ELR (cell line): ENCODE measurements at places on chromosomes 1 and 21.

DNA sequence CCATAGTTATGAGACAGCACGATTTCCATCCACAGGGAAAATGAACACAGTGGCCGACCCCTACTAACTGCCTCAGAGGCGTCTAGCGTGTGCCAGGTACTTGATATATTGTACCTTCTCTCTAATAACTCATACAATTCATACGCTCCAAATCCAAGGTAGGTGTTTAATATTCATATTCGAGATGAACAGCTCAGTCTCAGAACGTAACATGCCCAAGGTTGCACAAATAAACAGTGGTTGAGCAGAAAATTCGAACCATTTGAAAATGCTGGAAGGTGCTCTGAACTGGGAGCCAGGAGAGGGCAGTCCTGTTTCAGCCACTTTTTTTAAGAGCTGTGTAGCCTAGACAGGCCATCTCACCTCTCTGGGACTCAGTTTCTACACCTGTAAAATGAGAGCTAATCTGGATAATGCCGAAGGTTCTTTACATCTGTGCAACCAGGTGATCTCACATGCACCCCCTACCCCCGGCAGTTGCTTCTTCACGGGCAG is 7.9 kb downstream of the SLC45A3 start:
- DNase-seq: no peak

DNA sequence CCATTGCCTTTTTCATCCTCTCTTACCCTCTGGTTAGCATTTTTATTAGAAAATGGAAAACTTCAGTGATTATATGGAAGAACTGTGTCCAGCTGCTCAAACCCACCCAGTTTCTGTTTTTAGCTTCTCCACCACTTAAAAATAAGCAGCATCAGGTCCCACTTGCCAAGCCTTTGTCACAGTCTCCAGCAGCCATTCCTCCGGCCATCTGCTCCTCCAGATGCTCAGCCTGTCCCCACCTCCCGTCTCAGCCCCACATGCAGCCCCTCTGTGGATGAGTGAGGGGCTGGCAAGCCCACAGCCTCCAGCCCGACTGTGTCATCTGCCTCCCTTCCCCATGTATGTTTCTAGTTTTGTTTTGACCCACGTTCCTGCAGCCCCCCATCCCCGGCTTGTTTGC is 289.7 kb downstream of the HHAT start:
- no peak for DNase-seq

DNA sequence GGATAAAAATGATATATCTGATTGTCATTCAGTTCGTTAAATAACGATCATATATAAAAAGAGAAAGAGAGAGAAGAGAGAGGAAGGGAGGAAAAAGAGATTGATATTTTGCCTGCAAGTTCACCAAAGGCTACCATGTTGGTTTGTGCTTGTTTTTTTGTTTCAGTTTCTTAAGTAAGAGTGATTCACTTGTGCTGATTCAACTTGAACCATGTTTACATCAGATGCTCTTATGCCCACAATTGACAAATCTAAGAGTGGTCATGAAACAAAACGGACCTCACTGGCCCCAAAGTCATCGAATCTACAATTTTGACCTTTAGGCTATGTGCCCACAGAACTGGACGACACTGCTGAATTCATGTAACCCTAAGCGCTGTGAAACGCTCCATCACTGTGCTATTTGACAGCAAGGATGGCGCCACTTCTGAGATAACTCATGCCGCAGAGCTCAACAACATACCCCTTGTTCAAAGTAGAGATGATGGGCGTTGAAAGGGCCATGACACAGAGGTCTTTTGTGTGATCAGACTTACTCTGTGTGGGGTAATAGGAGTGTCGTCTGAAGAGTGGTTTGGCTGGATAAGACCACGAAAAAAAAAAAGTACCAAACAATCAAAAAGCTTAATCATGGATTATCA is 481.4 kb downstream of the SETD4 start:
- peak; percentile 50 for DNase-seq

GRCh38 chr1:109802901-109803561 is 39.3 kb upstream of the EPS8L3 start:
- no peak for DNase-seq

DNA sequence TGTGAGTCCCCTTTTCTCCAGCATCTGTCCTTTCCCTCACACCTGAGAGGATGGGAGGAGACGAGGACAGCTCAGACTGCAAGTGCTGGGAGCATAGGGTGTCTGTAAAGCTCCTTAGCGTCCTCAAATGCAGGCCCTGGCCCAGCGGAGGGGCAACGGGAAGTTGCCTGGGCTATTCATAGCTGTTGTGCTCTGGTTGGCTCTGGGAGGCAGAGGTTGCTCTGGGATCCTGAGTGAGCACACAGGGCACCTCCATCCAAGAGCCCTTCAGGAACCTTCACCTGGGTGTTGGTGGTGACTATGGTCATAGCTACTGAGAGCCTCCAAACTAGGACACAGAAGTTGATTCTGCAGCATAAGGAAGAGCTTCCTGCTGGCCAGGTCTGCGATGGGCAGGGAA is 2.6 kb downstream of the PADI1 start:
- no peak for DNase-seq

DNA sequence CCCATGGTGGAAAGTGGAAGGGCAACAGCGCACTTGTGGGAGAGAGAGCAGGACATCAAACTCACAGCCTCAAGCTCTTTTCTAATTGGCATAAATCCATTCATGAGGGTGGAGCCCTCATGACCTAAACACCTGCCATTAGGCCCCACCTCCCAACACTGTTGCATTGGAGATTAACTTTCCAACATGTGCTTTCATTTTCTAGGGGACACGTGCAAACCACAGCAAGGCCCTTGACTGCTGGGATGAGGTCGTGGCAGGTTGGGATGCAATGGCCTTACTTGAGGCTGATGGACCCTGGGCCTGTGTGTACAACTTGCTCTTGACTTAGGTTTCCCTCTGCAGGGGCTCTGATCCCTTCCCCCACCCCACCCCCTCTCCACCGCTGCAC is 35.9 kb upstream of the NEK2 start:
- DNase-seq: no peak

GRCh38 chr1:185257950-185258208 is 59.2 kb downstream of the IVNS1ABP start:
- peak; percentile 49 for DNase-seq

- DNase-seq: peak; percentile 62
These were observed 57.9 kb upstream of the FMOD start for GRCh38 chr1:203408486-203409481.

DNA sequence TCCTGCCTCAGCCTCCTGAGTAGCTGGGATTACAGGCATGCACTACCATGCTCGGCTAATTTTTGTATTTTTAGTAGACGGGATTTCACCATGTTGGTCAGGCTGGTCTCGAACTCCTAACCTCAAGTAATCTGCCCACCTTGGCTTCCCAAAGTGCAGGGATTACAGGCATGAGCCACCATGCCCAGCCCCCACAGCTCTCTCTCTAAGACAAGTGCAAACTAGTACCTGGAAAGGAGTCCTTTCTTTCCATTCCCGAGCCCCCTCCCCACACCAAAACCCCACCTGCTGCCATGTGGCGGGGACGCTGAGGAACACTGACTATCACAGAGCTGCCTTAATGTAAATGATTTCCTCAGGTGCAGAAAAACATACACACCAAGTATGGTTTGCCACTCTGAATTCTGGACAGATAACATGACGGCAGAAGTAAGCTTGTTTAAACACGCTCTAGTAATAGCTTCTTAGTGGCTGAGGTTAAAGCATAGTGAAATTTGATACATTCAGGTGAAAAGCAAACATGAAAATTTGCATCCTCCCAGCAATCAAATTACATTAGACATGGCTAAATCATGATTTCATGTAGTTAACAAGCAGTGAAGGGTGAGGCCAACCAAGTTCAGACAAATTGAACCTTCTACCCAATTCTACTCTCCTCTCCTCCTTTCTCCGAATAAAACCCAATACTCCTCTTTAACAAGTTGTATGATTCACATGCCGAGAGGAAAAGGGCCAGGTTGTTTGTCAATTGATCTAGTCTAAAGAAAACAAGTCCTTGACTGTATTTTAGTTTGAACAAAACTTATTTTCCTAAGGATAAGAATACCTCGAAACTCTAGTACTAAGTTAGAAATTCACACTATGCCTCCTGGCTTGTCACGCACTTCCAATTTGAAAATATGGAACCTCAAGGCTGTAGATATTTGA is 19.8 kb downstream of the ERRFI1 start:
- no peak for DNase-seq

- DNase-seq: peak; percentile 6
These were observed 144.4 kb upstream of the ETS2 start for GRCh38 chr21:38661197-38661871.

DNA sequence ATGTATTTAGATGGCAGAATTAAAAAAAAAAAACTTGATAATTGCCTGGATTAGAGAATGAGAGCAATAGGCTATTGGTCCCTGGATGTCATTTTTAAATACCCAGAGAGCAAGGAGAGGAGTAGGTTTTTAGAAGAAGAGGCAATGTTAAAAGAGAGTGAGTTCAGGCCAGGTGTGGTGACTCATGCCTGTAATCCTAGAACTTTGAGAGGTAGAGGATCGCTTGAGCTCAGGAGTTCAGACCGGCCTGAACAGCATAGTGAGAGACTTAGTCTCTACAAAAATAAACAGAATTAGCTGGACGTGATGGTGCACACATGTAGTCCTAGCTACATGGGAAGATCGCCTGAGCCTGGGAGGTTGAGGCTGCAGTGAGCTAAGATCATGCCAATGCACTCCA is 15.9 kb upstream of the MUTYH start:
- no peak for DNase-seq

GRCh38 chr21:35053356-35054096 is 4.4 kb upstream of the RUNX1 start:
- peak; percentile 9 for DNase-seq

- DNase-seq: no peak
These were observed 128.3 kb downstream of the NOS1AP start for GRCh38 chr1:162197615-162198421.

GRCh38 chr1:198155253-198155652 is 1.5 kb upstream of the NEK7 start:
- peak; percentile 82 for DNase-seq

DNA sequence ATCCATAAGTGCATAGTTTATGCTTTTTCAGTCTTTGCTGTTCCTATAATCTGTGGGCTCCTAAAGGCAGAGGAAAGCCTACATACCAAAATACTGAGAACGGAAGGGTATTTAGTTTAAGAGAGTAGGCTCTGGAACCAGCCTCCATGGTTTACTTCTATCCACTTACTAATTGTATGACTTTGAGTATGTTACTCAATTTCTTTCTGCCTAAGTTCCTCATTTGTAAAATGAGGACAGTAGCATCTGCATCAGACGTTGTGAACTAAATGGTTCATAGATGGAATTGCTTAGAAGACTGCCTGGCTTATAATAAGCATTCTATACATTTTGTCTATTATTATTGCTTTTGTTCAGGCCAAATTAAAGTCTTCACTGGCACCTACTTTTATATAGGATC is 111.0 kb downstream of the NTNG1 start:
- DNase-seq: no peak

GRCh38 chr1:91744953-91745639 is 140.9 kb downstream of the TGFBR3 start:
- no peak for DNase-seq

DNA sequence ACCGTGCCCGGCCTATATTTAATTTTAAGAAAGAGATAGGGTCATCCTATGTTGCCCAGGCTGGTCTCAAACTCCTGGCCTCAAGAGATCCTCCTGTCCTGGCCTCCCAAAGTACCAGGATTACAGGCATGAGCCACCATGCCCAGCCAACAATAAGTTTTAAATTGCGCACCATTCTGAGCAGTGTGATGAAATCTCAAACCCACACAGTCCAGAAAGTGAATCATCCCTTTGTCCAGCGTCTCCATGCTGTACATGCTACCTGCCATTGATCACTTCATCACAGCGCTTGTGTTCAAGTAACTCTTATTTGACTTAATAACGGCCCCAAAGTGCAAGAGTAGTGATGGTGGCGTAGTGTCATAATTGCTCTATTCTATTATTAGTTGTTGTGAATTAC is 75.4 kb downstream of the APP start:
- no peak for DNase-seq

DNA sequence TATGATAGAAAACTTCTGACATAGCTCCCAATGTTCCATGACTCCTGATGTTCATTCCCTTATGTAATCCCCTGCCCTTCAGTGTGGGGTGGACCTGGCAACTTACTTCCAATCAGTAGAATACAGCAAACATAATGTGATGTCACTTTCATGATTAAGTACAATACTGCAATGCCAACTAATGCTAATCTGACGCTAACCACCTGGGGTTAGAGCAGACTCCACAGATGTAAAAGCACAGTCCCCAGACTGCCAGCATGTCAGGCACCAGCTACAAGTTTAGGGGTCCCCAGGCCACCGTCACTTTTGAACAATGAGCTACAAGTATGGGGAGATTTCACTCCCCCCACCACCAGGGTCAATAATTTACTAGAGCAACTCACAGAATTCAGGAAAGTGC is 32.3 kb upstream of the FBXO28 start:
- no peak for DNase-seq

DNA sequence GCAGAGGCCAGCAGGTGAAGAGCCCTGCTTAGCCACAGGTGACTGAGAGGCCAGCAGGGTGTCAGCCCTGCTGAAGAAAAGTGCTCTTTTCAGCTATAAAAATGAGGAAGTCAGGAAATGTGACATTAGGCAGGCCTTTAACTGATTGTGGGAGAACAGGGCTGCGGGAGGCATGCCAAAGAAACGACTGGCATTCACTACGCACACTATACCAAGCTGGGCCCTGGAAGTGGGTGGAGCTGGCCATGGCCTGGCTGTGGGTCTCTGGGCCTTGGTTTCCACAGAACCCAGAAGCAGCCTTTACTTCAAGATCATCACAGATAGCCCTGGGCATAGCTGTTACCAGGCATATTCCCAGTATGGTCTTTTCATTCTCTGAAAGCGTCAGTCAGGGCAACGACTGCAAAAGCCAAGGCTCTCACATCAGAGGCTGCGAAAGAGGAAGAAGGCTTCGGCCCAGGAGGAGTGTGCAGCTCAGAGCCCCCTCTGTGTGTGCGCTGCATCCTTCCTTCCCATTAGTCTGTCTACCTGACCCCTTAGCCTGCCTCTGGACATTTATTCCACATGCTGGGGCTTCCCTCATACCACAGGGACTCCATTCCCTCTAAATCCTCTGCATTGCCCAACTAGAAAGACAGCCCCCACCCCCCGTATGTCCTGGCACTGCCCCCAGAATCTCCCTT is 14.3 kb downstream of the SLC2A1 start:
- no peak for DNase-seq

GRCh38 chr1:53316766-53317581 is 10.9 kb downstream of the LRP8 start:
- no peak for DNase-seq
